ENCODE measurements at places on chromosomes 12 and 14.
A peak's percentile ranks its signal among the peaks of the same experiment; 100 is the strongest.

DNA sequence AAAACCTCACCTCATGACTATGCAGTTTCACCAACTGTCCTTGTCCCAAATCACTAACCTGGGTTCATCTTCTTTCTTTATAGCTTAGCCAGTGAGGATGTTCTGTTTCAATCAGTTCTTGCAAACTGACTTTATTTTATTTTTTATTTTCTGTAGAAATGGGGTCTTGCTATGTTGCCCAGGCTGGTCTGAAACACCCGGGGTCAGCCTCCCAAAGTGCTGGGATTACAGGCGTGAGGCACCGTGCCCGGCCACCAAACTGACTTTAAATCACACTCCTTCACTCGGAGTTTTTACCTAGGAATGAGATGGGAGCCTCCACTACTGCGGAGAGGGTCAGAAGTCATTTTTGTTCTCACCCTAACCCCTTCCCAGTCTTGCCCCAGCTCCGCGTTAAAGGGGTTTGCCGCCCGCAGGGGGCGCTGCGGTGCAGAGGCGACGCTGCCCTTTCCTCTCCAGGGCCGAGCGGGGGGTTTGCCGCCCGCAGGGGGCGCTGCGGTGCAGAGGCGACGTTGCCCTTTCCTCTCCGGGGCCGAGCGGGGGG is 7.0 kb upstream of the B4GALNT3 start:
- no peak for DNase-seq

DNA sequence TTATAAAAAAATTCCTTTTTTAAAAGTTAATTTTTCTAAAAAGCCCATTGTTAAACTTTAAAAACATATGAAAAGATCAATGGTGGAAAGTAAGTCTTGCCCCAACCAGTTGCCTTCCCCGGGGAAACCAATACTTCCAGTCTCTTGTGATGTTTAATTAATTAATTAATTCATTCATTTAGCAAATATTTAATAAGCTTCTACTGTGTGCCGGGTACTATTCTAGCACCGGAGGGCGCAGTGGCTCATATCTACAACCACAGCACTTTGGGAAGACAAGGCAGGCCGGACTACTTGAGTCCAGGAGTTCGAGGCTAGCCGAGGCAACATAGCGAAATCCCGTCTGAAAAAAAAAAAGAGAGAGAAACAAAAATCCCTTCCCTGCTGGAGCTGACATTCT is 87.4 kb downstream of the HECTD4 start:
- no peak for DNase-seq

GRCh38 chr12:91947459-91947858 is 198.2 kb downstream of the BTG1 start:
- DNase-seq = no peak

- no peak for DNase-seq
Observed at GRCh38 chr12:100539202-100539601, 34.3 kb upstream of the GAS2L3 start.

DNA sequence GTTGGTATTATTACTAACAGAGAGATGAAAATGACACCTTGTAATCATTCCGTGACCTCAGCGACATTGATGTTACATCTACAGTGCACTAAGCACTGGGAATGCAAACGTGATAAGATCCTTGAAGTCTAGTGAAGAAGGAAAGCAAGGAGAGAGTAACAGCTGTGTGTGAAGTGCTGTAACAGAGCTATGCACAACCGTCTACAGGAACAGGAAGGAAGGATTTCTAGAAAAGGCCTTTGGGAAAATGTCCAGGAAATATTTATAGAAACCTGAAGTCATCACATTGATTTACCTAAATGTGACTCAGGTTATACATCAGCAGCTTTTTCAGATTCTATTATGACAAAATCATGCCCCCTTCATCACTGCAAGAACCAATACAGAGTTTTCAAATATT is 304.2 kb upstream of the AMIGO2 start:
- DNase-seq = no peak

DNA sequence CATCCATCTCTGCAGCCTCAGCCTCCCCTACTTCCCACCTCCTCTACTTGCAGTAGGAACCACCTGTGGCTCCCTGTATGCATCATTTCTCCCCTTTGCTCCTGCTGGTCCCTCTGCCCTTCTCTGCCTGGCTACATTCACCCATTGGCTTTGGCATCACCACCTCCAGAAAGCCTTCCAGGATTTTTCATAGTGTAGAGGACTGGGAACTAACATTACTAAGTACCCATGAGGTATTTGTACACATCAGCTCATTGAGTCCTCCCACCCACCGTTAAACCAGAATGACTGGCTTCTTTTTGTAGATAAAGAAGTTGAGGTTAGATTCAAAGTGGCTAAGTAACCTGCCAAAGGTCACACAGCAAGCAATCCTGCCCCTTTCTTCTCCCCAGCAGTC is 17.1 kb downstream of the SYNE3 start:
- no peak for DNase-seq

- no peak for DNase-seq
Observed at GRCh38 chr12:54988402-54989054, 4.0 kb upstream of the TESPA1 start.

- DNase-seq = no peak
Observed at GRCh38 chr12:44616402-44616801, 259.7 kb downstream of the NELL2 start.

GRCh38 chr12:94516985-94517384 is 57.3 kb upstream of the CEP83 start:
- DNase-seq = no peak

DNA sequence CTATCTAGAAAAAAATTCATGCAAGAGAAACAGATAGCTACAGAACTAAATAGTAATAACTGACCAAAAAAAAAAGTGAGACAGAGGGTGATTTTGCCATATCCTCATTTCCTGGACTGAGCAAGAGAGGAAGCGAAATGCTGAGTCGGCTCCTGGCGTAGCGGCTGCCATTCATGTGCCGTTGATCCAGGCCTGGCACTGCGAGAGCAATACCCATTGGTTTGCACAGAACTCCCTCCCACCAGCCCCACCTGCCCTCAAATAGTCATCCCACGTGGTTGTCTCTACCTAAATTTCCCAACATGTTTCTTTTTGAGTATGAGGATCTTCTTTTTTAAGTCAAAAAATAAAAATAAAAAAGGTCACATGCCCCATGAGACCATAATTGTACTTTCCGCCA is 9.4 kb upstream of the WNT5B start:
- no peak for DNase-seq

- no peak for DNase-seq
Observed at GRCh38 chr12:91009319-91009950, 4.7 kb upstream of the EPYC start.

DNA sequence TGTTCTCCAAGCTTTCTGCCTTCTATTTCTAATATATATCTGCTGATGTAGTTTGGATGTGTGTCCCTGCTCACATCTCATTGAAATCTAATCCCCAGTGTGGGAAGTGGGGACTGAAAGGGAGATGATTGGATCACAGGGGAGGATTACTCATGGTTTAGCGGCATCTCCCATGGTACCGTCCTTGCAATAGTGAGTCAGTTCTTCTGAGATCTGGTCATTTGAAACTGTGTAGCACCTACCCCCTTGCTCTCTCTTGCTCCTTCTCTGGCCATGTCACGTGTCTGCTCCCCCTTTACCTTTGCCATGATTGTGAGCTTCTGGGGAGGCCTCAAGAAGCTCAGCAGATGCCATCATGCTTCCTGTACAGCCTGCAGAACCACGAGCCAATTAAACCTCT is 26.2 kb upstream of the ALX1 start:
- no peak for DNase-seq

- no peak for DNase-seq
Observed at GRCh38 chr12:46451276-46452021, 78.9 kb upstream of the SLC38A2 start.

DNA sequence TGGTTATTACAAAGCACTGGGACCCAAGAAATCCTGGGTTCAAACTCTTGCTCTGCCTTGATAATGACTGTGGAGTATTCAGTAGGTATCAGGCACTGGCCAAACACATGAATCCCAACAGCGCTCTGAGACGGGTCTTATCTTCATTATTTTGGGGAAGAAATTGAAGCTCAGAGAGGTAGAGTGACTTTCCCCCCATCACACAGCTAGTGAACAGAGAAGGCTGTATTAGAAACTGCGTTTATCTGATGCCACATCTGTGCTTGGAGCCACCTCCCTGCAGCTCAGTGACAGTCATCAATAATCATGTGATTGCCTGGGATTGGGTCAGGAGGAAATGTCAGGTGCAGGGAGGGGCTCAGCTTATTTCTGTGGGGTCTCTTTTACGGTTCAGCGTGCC is 225.4 kb upstream of the LHX5 start:
- DNase-seq = no peak

GRCh38 chr14:77301103-77301502 is 19.6 kb downstream of the POMT2 start:
- peak; percentile 39 for DNase-seq

- no peak for DNase-seq
Observed at GRCh38 chr14:25215607-25216006, 165.7 kb upstream of the STXBP6 start.

DNA sequence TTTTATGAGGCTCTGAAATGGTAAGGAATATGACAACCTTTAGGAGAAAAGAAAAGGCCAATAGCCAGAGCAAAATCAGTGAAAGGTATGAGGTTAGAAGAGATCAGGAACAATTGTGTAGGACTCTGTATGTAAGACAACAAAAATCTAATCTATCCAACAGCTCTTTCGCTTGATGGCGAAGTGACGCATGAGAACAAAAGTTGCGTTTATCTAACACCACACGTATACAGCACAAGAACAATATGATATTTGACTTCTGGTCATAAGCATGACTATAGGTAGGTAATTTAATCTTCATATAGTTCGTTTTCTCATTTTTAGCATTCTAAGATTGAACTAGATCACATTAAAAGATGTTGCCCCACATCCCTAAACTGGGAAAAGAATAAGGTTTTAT is 1.5 kb downstream of the CLECL1 start:
- DNase-seq = no peak

GRCh38 chr14:52272375-52272774 is 4.9 kb downstream of the PTGDR start:
- peak; percentile 64 for DNase-seq

DNA sequence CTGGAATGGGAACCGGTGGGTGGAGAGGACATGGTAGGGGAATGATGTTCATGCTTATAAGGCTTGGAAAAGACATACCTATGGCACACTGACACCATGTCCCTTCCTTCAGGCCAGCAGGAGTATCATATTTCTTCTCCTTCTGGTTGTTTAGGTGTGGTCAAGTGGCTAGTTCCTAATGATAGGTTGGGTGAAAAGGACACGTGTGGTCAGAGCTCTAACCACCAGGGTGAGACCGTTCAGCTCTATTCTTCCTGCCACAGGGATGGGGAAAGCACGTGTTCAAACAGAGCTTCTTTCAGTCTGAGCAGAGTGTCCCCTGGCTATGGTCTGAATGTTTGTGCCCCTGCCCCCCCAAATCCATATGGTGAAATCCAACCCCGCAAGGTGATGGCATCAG is 209.1 kb downstream of the PAX9 start:
- no peak for DNase-seq

- DNase-seq = peak; percentile 25
Observed at GRCh38 chr12:131921866-131922769, 7.0 kb upstream of the PUS1 start.

DNA sequence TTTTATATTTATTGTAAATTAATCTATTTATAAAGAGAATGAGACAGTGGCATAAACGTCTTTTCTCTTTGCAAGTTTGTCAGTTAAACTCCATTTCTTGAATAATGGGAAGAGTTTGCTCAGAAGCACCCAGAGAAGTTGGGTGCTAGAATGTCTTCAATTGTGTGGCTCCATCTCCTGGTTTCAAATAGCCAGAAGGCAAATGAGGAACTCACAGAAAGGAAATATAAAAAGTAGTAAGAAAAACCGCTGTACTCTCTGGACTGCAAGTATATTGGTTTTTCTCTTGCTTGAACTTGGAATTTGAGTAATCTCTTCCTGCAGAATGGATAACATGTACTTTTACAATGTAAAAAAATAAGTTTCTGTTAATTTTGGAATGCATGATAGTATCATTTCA is 217.5 kb downstream of the DPY19L2 start:
- no peak for DNase-seq

DNA sequence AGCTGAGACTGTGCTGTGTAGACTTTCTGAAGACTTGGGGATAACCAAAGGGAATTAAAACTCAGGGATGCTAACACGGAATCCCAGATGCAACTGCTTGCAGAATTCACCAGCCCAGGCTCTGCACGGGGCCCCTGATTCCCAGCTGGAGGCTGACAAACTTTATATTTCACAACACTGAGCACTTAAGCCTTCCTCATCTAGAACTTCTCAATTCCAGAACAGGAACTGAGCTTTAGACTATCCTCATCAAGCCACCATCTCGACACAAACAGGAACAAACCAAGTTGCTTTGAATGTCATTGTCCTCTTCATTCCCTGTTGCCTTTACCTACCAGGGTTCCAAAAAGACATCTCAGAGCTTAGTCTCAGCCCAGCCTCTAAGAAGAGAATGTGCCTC is 22.2 kb downstream of the CCDC63 start:
- DNase-seq = no peak

DNA sequence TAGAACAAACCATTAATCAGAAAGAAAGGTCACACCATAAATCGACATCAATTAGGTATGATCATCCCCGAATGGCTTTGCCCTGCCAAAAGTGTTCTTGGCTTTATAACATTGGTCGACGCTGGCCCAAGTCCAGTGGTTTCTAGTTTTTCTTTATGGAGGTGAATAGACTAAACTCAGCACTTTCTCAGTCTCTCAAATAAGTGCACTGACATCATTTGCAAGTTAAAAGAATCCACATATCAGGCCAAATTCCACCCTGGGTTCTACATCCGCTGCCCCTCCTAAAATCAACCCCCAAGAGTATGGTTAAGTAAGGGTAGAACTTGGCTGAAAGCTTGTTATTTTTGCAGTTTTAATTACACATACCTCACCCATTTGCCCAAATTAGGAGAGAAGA is 314.3 kb downstream of the C12orf75 start:
- no peak for DNase-seq

- DNase-seq = no peak
Observed at GRCh38 chr12:132926415-132926833, 29.7 kb downstream of the ZNF605 start.

DNA sequence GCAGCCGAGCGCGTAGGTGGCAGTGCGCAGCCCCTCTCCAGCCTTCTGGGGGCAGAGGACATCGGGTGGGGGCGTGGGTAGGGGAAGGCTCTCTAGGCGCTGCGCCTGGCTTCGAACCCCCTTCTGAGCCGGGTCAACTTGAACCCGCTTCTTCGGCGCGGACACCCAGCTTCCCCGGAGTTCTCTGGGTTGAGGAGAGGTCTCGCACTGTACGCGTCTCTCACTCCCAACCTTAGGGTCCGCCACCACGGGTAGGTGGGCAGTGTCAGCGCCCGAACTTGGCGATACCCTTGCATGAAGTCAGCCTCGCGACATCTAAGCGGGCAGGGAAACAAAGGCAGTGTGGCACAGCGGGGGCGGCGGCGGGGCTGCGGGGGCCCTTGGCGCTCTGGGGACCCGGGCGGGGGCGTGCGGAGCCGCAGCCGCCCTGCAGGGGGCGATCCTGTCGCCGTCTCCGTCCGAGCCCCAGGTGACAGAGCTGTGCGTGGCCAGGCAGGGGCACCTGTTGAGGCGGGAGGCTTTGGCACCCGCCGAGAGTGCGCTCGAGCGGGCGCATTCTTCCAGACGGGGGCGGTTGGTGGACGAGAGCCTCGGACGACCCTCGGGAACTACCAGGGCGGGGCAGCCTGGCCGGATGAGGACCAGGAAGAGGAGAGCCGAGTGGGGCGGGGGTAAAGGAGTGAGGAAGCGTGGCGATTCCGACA is 1.1 kb downstream of the GALNT16 start:
- no peak for DNase-seq
